Fibroblast of skin of back (primary cell): ENCODE measurements at places on chromosomes 6 and 20.

DNA sequence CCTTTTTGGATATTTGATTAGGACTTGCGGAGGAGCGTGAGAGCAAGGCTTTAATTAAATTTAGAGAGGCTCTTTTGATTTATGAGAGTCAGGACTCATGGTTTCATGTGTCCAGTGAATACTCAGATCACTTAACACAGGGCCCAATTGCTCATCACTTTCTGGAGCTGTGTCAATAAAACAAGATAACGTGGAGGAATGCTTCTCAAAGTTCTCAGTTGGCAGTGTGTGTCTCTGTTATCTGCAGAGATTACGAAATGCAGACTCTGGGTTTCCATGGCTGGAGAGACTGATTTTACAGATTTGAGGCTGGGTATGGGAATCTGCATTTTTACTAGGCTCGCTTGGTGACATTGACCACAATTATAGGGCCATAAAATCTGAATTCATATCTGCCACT is 335.8 kb upstream of the FLRT3 start:
- no peak for DNase-seq

DNA sequence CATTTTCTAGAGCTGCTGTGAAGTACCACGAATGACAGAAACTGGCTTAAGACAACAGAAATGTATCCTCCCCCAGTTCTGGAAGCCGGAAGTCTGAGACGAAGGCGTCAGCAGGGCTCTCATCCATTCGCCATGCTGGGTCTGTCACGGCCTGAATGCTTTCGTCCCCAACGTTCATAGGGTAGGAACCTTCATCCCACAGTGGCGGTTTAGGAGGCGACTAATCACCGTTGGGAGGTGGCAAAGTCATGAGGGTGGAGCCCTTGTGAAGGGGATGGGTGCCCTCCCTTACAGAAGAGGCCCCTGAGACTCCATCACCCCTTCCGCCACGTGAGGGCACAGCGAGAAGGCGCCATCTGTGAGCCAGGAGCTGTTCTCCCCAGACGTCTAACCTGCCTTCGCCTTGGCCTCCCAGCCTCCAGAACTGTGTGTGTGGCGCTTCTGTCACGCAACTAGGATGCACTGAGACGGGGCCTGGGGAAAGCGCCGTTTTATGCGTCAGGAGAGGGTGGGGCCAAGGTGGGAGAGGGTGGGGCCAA is 250.3 kb downstream of the TTLL2 start:
- no peak for DNase-seq

- DNase-seq = no peak
These were observed 825.3 kb upstream of the GJE1 start for GRCh38 chr6:141307309-141307998.

GRCh38 chr6:1485678-1486077 is 96.3 kb downstream of the FOXF2 start:
- peak; percentile 82 for DNase-seq

DNA sequence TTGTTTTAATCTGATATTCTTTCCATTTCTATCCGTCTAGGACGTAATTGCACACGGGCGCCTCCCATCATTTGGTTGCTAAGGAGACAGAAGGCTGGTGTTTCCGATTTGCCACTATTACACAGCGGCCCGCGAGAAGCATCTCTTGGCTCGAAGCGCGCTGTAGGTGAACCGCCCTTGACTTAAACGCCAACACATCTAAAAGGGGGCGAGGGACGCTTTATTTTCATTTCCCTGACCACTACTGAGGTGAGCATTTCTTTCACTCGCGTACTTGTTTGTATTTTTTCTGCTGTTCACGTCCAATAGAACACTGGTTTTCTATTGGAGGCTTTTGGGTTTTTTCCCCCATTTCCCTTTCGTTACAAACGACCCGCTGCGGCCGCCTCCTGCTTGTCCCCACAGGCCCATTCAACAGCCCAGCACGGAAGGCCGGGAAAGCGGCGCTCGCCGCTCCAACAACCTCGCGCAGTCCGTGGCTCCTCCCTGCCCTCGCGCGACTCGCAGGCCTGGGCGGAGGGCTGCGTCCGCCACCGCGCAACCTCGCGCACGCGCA is 505 bp upstream of the WRNIP1 start:
- DNase-seq = peak; percentile 71

GRCh38 chr6:34610819-34611477 is 54.8 kb upstream of the SPDEF start:
- peak; percentile 89 for DNase-seq

DNA sequence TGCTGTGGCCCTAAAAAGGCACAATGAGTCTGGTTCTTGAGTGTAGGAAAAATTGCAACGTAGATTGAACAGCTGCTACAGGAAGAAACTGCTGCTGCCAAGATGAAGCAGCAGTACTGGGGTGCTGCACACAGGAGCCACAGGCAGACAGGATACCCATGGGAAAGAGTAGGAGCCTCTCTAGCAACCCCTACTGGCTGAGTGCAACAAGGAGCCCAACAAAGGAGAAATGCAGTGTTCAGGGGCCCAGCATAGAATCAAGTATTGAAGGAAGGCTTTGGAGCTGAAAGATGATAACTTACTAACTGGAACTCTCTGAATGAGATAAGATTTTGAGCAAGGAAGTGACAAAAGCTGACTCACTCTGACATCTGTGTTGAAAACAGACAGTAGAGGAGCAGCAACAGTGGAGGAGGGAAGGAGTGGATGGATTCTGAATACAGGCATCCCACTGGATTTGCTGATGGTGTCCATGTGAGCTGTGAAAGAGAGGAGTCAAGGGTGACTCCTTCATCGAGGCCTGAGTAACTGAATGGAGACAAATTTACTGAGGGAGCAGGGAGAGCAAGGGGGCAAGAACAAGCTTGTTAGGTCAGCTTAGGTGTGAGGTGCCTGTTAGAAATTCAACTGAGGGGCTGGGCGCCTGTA is 534.7 kb upstream of the JARID2 start:
- DNase-seq = peak; percentile 91

DNA sequence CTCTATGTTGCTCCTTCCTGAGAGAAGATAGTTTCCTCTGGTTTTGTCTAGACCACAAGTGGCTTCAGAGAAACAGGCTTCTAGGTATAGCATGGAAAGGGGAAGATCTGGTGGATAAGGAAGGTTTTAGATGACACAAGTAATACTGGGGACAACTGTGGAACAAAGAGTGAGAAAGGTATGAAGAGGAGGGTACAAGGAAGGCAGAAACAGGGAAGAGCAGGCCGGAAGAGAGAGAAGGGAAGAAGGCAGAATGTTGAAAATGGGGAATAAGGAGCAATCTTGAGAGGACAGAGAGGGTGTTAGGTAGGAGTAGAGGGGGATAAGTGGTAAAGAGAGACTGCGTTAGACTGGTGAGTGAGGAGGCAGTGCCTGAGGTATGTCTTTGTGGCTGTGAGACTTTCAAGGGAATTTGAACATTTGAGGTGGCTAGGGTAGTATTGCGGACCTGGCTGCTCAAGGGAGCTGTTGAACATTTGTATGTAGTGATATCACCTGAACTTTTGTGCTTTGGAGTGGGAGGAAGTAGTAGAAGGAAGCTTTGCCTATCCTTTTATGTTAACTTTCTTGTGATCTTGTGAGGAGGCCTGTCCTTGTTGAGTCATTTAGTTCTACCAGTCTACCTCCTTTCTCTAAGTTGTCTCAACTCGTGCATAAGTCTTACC is 69.5 kb downstream of the FOXO3 start:
- no peak for DNase-seq

DNA sequence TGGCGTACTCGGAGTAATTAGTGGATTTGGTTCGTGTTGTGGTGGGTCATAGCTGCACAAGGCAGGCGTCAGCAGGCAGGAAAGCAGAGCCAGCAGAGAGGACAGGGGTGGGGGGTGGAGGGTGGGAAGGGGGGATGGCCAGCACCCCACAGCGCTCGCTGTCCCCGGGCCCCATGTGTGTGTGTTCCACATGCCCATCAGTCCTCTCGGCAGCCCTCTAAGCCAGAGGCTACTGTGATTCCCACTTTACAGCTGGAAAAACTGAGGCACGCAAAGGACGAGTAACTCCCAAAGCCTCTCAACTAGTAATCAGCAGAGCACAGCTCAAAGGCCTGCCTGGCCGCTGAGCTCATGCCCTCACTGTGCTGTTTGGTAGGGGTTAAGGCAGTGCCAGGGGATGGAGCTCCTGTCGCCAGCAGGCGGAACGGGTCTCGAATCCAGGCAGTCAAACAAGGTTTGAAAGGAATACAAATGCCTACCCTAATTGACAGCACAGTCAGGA is 175.2 kb downstream of the ZDHHC14 start:
- no peak for DNase-seq

DNA sequence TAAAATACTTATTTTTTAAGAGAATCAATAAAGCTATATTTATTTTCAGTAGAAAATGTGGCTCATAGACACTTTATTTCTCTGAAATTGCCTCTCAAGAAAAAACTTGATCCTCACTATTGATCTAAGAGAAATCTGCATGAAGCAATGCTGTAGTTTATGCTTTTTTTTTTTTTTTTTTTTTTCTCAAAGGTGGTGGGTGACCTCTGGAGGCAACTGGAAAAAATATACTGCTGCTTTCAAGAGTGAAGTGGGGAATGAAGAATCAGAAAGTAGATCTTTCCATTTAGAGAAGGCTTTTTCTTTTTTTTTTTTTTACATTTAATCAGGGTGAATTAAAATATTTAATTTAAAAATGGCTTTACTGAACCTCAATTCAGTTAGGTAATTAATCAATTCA is 169.3 kb downstream of the SLC16A10 start:
- DNase-seq = peak; percentile 3

GRCh38 chr6:131103296-131103695 is 32.0 kb upstream of the AKAP7 start:
- peak; percentile 84 for DNase-seq

- peak; percentile 57 for DNase-seq
These were observed 232.2 kb upstream of the SULF2 start for GRCh38 chr20:48017509-48017908.

DNA sequence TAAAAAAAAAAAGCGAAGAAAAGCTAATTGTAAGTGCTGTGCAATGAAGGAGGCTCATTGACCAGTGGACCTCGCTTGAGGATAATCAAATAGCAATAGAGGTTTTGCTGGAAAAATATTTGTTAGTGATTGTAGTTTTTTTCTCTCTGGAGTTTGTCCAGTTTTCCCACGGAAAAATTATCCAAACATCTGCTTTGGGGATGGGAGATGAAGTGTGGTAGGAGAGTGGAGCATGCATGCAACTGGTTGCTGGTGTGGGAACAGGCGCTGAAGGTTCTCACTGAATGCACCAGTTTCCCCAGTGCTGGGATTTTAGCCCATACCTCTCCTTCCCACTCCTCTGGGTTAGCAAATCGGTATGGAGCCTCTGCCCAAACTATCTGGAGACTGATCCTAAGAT is 281.7 kb upstream of the TAB2 start:
- no peak for DNase-seq

DNA sequence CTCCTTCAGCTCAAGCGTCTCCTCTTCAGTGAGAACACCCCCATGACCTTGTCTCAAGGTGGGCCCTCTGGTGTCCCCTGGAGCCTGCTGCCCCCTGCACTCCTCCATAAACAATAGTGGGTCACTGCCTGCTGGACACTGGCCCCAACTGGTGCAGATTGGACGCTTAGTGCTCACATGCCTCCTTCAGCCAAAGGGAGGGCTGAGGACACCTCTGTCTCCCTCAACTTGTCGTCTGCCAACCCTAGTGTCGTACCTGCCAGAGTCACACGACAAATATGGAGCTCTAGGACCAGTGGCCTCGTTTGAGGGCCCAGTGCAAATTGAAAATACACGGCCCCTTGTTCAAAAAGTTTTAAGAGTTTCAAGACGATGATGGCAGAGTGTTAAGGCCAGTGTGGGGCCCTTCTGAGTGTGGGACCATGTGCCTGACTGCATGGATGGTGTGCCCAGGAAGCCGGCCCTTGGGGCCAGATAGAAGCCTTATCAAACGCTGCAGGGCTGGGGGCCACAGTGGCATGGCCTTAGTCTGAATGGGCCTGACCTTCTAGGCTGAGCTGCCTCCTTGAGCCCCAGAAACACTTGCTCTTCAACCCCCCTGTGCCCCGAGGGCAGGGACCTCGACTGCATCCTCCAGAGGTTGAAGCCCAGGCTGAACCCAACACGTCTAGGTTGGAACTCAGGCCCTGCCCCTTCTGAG is 20.1 kb downstream of the APCDD1L start:
- DNase-seq = no peak

- no peak for DNase-seq
These were observed 46.2 kb downstream of the PAK5 start for GRCh38 chr20:9792674-9793073.
